Mesendoderm (in vitro differentiated cells): ENCODE measurements at places on chromosomes 16 and 17.

DNA sequence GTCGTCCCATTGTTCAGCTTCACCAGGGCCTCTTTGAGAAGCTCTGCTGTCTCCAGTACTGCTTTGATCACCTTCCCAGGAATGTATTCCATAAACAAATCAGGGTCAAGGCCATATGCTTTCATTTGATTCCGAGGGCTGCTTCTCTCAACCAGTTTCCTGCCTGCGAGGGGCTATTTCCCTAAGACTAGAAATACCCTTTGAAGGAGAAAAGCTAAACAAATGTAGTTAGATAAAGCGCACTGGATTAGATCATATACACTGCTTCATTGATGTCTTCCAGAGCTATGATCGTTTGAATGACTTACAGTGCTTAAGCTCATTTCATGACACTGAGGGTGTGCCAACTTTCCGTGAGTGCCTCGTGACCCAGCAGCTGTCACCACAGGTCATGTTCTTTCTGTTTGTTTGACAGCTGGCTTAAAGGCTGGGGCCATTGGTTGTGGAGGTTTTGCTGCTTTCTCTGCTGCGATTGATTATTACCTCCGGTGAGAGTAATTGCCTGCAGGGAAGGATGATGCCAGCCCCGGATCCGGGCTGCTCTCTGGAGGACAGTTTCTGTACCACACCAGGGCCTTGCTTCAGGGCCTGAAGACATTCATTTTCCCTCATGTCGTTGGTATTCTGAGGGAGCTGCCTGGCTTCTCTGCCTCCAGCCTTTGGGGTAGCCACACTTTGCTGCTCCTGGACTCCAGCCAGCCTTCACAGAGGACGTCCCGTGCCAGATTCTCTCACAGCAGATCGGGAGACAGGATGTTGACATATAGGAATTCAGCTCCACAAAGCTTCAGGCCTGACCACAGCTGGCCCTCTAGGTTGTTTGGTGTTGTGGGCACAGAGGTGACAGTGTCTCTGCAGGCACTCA lies 3.9 kb downstream of the TIMM22 start:
- DNase-seq, result peak; percentile 29

DNA sequence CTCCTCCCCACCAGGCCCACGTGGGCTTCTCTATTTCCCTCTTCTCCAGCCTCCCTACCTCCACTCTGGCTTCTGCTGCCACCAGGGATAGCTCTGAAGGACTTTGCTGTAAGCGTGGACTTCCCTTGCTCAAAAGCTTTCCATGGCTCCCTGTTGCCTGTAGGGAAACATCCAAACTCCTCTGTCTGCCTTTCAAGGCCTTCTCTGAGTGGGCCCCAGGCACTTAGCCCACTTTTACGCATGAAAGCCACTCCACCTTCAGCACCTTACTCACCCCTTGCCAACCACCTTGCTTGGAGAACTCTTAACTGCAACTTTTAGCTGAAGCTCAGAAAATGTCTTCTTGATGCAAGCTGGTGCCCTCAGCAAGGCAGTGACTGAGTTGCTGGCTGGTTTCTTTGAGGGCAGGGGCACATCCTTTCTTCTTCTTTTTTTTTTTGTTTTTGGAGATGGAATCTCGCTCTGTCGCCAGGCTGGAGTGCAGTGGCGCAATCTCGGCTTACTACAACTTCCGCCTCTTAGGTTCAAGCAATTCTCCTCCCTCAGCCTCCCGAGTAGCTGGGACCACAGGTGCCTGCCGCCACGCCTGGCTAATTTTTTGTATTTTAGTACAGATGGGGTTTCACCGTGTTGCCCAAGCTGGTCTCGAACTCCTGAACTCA lies 52.0 kb upstream of the DLX4 start:
- no peak for DNase-seq

- no peak for DNase-seq
Observed at GRCh38 chr16:9125658-9126505, 34.4 kb downstream of the HAPSTR1 start.

DNA sequence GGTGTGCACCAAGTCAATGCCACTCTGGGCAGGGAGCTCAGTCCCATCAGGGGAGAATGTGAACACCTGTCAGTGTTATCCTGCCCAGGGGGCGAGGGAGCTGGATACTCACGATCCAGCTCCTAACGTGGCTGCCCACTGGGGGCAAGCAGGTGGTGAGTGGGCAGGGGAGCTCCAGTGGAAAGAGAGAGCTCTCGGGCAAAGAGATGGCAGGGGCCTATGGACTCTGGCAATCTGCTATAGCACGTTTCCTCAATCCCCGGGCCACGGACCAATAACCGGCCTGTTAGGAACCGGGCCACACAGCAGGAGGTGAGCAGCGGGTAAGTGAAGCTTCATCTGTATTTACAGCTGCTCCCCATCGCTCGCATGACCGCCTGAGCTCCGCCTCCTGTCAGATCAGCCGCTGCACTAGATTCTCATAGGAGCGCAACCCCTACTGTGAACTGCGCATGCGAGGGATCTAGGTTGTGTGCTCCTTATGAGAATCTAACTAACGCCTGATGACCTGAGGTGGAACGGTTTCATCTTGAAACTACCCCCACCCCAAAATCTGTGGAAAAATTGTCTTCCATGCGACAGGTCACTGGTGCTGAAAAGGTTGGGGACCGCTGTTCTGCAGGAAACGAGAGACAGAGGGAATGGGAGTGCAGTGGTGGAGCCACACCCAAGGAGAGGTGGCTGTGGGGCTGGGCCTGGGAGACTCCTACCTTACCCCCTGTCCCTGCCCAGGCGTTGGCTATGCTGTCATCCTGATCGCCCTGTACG lies 15.6 kb downstream of the SLC6A2 start:
- no peak for DNase-seq

- no peak for DNase-seq
Observed at GRCh38 chr17:77285594-77286390, 145.0 kb downstream of the SEC14L1 start.

- no peak for DNase-seq
Observed at GRCh38 chr16:11060364-11060763, 116.0 kb downstream of the CLEC16A start.

DNA sequence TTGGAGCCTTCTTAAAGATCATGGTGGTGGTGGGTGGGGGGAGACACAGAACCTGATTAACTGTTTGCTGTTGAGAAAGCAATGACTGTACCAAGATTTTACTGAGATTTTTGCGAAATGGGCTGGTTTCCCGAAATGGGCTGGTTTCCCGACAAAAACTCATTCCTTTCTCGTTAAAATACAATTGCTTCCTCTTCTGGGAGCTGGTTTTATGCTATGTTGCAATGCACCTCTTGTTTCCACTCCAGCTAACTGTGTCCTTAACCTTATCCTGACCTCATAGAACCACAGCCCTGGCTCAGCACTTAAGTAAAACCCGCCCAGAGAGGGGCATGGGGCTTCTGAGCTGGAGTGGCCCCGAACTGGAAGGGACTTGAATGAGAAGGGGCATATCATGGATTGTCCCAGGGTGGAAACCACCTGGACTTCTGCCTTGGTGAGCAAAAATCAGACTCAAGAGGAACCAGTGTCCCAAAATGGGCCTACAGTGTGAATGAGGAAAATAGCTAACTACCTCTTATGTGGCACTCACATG lies 20.9 kb downstream of the FAM20A start:
- no peak for DNase-seq

DNA sequence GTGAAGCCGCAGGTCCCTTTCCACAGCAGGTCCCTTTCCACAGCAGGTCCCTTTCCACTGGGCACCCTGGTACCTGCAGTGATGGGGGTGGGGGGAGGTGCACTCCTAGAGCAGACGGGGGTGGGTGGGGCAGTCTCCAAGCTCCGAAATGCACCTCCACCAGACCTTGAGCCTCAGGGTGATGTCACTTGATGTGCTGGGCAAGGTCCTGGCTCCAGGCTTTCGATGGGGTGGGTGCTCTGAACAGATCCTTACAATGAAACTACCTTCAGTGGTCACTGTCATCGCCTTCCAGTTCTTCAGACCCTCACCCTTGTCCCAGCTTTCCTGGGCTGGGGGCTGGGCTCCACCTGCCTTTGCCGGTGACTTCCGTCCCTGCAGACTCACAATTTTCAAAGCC lies 1.5 kb upstream of the METRNL start:
- DNase-seq, result no peak

DNA sequence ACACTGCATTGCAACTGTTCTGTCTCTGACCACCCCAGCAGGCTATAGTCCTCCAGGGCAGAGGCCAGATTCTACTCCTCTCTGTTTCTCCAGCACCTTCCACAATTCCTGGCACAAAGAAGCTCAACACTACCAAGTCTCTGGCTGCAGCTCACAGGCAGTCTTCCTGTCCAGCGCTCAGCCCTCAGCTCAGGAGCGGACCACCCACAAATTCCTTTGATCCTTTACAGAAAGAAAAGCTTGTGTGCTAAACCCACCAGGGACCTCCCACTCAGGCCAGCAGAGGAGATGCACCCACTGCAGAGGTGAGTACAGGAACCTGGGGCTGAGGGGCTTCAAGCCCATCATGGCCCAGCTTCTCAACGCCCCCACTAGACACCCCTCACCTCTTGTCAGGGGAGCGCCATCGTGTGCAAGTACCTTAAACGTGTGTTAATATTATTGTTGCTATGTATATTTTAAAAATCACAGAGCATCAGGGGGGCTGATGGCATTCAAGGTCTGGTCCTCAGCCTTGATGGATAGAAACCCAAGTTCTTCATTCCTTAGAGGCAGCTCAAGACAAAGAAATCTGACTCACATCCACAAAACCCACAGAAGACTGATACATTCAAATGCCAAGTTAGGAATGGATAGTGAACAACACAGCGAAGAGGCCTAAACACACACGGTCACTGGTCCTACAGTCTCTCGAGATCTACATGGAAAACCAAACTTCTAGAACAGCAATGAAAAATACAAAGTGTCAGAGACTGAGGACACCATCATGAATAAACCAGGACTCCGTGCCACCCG lies 8.4 kb downstream of the HSDL1 start:
- DNase-seq, result no peak

DNA sequence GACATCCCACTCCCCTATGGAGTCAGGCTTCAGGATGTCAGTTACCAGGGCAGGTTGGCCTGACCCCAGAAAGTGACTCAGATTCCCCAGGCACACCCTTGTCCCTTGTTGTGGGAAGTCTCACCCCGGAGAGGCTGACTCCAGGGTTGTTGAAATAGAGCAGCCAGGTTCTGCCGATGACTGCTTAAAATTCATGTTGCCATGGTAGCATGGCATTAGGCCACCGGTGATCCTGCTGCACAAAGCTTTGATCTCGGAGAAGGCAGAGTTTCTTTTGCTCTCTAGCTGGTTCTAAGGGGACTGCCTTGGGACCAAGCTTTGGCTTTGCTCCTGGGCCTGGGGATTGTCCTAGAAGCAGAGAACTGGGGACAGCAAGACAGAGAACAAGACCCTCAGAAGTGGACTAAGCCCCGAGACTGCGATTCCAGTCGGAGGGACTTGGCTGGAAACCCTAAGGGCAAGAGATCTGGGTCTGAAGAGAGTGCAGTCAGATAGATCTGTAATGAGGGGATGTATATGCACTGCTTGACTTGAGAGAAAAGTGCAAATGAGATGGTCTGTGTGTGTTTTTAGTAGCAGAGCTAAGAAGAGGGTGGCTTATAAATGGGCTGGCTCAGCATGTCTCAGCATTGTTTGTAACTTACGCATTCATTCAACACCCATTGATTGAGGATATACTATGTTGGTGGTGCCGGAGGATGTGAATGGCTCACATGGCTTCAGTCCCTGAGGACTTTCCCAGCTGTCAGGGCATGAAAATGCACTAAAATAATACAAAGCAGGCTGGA lies 106.9 kb downstream of the RGS9 start:
- peak; percentile 67 for DNase-seq

GRCh38 chr17:73022694-73023093 lies 69.8 kb downstream of the SLC39A11 start:
- no peak for DNase-seq

DNA sequence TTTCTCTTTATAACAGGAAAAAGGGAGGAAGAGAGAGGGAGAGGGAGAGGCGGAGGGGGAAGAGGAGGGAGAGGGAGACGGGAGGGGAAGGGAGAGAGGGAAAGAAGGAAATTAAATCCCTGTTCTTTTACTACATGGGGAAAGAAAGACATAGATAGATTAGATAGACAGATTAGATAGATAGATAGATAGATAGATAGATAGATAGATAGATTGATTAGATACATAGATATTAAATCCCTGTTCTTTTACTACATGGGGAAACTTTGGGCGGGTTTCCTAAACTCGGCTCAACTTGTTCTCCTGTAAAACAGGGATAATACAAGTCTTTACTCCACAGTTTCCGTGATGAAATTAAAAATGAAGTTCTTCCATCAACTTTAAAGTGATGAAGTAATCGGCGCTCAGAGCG lies 661 bp downstream of the RFWD3 start:
- no peak for DNase-seq

DNA sequence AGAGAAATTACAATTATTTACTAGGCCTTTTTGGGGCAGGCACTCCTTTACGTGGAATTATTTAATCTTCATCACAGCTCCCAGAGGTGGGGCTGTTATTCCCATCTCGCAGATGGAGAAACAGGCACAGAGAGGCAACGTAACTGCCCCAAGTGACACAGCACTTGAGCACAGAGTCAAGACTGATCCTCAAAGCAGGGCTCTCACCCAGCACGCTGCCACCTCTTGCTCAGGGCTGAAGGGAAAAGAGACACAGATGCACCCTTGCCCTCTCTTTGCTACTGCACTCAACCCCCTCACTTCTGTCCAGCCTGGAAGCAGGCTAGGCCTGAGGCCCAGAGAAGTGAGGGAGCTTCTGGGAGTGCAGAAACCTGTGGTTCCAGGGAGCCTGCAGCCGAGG lies 4.4 kb downstream of the ADAM11 start:
- DNase-seq, result no peak

GRCh38 chr17:61966191-61966590 lies 38.4 kb upstream of the INTS2 start:
- DNase-seq, result no peak

GRCh38 chr17:56832446-56832845 lies 1.3 kb downstream of the C17orf67 start:
- DNase-seq, result peak; percentile 5

- no peak for DNase-seq
Observed at GRCh38 chr17:45825792-45826191, 18.9 kb upstream of the SPPL2C start.

- peak; percentile 58 for DNase-seq
Observed at GRCh38 chr17:17186051-17186450, 20.1 kb downstream of the PLD6 start.

DNA sequence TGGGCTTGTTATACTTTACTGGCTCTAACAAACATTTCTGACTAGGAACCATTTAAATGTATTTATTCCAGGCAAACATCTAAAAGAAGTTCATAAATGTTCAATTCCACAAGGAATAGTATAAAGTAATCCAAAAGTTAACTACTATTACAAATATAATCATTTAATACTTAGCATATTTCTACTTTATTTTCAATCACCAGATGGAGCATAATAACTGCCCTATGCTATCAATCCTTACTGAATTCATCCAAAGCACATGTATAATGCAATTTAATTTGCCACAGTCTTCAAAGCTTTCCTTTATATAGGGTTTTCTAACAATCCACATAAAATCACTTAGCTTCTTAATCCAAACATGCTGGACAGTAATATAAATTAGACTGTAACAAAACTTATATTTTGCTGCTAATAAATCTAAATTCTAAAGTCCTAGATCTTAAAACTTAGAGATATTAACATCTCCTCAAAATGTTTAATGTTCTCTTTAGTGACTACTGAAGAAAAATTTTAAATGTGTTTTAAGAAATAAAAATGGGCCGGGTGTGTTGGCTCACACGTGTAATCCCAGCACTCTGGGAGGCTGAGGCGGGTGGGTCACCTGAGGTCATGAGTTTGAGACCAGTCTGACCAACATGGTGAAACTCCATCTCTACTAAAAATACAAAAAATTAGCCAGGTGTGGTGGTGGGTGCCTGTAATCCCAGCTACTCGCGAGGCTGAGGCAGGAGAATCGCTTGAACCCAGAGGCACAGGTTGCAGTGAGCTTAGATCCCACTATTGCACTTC lies 5.9 kb downstream of the MEIOB start:
- DNase-seq, result no peak

- DNase-seq, result no peak
Observed at GRCh38 chr16:23999663-24000062, 163.9 kb downstream of the PRKCB start.
